T-helper 17 cell (primary cell): ENCODE measurements at places on chromosomes 13 and 19.

DNA sequence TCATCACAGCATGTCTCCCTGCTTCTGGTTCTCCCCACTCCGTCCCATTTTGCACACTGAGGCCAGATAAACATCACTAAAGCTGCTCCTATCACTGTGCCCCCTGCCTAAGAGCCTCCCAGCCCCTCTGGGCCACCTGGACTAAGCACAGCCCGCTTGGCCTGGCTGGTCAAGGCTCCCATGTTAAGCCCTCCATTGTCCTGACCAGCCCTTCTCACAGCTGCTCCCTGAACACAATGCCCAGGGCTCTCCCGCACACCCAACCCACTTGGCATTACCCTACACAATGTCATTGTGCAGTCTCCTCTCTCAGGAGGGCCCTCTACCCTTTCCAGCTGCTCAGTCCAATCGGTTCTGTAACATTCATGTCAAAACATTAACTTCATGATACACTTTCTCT, 133.4 kb downstream of the NUFIP1 start:
- DNase-seq = no peak

DNA sequence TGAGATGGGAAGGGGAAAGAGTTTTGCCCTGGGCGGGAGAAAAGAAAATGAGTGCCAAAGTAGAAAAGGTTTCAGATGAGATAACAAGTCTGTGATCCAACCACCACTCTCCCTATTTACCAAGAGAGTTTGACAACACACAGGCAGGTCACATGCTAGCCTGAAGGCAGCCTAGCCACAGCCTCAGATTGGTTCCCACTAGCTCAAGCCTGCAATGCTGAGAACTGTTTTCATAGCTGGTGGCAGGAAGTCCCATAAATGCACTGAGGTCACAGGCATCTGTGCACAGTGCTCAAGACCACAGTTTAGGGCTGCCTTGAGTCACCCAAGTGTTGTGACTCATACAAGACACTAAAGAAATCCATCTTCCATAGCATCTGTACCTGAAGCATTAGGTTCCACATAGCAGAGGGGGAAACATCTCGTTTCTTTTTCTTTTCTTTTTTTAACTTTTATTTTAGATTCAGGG, 18.5 kb upstream of the POP4 start:
- DNase-seq = no peak

DNA sequence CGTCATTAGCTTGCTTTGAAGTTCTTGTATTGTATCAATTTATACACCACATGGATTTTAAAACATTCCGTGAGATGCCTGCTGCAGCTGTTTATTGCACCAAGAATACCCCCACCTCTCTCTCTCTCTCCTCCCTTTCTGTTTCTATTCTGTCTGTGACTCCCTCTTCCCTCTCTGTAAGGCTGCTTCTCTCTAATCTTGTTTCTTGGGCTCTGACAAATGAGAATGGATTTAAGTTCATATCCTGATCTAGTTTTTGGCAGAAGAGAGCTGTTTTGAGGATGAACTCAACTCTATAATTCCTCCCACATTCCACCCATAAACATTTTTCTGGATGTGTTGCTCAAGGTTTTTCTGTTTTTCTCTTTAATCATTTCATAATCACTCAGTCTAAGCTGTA, 144.3 kb upstream of the FRY start:
- no peak for DNase-seq

DNA sequence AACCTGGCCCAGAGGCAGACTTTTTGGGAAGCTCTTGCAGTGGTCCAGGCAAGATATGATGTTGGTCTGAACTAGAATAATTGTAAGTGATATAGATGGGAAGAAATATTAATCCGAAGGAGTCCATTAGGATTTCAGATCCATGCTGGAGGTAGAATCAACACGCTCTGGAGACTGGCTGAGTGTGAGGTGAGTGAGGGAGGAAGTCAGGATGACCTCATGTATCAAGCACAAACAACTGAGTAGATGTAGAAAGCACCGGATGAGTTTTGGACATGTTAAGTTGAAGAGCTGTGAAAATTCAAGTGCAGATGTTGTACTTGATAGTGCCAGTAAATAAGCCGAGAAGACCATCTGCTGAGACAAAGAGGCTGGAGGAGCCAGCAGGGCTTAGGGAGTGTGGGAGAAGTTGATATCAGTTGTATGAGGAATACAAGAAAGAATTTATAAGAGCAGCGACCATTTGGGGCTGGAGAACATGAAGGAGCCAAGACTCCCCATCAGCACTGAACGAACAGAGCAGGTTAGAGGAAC, 5.3 kb upstream of the CNMD start:
- DNase-seq = no peak

- no peak for DNase-seq
Observed at GRCh38 chr13:73018336-73018735, 40.5 kb upstream of the KLF5 start.

DNA sequence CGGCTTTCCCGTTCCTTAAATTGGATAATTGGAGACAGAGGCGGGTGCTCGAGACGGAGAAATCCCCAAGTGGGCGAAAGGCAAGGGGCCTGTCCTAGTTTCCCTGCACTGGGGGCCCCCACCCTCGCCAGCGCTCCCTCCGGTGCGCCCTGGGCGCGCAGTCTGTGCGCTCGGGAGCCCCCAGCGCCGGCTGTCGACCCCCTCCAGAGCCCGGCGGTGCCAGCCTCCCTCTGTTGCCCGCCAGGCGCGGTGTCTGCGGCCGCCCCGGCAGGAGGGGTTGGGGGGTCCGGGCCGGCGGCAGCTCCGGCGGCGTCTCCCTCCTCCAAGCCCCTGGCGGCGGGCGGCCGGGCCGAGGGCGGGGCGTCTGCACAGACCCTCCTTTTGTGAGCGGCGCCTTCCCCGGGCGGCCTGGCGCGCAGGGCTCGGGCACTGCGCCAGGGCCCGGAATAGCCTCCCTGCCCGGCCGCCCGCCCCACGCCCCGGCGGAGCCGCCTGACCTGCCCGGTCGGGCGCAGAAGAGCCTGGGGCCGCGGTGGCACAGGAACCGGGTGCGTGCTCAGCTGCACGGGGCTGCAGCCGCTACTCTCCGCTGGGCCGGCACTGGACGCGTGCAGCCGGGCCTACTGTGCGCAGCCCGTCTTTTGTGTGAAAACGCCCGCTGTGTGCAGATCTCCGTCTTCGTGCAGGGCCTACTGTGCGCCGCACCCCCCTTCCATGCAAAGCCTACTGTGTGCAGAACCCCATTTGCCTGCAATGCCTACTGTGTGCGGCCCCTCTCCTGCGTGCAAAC, 13.2 kb downstream of the GADD45B start:
- DNase-seq = no peak

DNA sequence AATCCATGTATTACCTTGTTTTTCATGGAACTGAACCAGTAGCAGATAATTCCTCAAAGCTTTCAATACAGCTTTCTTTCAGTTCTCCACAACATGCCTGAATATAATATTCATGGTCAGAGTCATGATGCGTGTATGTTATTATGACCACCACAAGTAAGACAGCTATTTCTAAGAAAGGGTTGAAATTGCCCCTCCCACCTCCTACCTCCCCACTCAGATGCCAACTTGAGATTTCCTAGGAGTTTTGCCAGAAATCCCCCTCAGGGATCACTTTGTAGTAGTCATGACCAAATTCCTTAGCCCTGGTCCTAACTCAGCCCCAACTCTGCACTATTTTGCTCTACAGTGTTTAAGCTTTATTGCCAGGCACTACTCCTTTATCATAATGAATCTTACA, 69.9 kb upstream of the RAP2A start:
- no peak for DNase-seq

GRCh38 chr13:68597641-68598040, 1367.5 kb upstream of the PCDH9 start:
- DNase-seq = no peak

DNA sequence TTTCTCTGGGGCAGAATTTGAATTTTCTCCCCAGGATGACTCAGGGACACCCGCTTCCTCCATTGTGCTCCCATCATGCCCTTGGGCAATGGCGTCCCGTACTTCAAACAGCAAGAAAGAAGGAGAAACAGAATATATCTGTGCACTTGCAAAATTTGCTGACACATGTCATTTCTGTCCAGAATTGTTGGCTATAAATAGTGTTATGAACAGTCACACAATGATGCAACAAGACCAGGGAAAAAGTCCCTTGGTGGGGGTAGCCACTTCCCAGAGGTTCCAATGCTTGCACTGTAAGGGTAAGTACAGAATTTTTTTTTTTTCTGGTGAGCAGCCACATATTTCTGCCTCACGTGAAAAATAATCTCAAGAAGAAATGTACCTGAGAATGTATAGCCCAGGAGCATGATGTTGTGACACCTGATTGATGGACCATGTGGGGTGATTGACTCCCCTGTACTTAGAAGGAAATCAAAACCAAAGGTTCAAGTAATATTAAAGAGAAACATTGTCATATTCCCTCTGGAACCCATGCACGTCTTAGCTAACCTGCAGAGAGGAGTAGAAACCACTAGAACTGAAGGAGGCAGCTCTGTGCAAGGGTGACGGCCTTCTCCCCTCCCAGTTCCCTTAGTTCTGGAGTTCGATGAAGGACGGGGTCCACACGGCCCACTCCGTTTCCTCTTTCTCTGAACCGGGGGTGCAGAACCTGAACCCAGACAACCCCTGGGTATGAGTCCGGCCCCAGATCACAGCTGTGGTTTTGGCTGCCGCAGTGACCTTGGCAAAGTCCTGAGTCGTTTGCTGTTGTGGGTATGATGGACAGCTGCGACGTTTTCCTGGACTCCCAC, 9.3 kb upstream of the LAIR1 start:
- DNase-seq = no peak

DNA sequence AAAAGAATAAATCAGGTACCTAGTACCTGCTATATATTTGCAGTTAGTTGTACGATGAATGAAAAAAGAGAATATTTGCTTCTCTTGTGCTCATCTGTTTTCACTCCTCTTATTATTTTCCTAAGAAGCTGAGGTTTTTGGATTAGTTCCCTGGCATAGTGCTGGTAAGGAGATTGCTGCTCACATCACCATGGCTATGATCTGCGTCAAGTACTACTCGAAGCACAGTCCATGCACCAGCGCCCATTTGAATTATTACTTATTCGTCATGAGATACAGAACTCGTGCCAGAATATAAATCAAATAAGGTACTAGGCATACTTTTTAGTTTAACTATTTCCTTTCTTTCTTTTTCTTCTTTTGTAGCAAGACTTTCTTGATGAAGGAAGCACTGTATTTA, 7.1 kb downstream of the SERTM1 start:
- no peak for DNase-seq

- DNase-seq = no peak
Observed at GRCh38 chr13:27481766-27482165, 31.4 kb upstream of the MTIF3 start.

DNA sequence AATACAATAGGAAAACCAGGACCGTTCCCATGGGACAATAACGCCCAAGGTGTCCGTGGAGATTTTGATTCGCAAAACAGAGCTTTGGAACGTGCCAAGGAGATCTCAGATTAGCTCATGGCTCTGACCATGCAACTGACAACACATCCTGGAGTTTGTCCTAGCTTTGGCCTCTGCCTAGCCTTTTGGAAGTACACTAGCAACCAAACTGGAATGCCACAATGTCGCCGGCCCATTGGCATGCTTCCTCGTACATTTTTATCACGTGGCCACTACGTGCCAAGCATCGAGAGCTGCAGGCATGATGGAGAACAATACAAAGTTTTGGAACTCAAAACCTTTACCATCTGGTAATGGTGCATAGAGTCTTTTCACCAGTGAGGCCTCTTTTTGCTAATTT, 256.5 kb downstream of the DCLK1 start:
- no peak for DNase-seq

GRCh38 chr19:35433448-35433847, 14.6 kb upstream of the FFAR2 start:
- DNase-seq = no peak

- no peak for DNase-seq
Observed at GRCh38 chr13:75554464-75554863, 4.9 kb downstream of the UCHL3 start.

- no peak for DNase-seq
Observed at GRCh38 chr19:16795731-16796130, 33.5 kb upstream of the SIN3B start.

GRCh38 chr13:95480791-95481780, 71.4 kb upstream of the CLDN10 start:
- DNase-seq = no peak

DNA sequence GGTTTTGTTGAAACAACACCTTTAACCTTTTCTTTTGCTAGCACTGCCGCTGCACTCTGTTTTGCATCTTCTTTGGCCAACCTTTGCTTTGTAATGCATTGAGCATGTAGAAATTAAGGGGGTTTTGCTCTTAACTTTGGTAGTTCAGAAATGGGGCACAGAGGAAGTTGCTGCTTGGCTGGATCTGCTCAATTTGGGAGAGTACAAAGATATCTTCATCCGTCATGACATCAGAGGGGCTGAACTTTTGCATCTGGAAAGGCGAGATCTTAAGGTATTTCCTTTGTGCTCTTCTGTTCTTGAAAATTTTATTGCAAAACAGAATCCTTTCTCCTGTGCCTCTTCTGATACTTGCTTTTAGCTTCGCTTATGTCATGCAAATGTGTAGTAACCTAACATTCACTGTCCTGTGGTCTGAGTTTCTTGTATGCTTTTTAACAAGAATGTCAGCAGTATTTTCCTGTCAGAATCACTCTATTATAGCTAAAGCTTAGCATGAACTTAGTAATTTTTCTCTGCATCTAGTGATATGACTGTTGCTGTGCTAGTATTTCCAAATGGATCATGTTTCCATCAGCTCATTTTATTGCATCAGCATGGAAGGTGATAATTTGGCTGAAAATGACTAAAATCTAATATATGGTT, 50.7 kb upstream of the AKAP11 start:
- DNase-seq = no peak

- no peak for DNase-seq
Observed at GRCh38 chr19:57623091-57623490, 9.0 kb downstream of the ZNF134 start.

- DNase-seq = no peak
Observed at GRCh38 chr13:110347535-110348308, 40.6 kb downstream of the COL4A2 start.

DNA sequence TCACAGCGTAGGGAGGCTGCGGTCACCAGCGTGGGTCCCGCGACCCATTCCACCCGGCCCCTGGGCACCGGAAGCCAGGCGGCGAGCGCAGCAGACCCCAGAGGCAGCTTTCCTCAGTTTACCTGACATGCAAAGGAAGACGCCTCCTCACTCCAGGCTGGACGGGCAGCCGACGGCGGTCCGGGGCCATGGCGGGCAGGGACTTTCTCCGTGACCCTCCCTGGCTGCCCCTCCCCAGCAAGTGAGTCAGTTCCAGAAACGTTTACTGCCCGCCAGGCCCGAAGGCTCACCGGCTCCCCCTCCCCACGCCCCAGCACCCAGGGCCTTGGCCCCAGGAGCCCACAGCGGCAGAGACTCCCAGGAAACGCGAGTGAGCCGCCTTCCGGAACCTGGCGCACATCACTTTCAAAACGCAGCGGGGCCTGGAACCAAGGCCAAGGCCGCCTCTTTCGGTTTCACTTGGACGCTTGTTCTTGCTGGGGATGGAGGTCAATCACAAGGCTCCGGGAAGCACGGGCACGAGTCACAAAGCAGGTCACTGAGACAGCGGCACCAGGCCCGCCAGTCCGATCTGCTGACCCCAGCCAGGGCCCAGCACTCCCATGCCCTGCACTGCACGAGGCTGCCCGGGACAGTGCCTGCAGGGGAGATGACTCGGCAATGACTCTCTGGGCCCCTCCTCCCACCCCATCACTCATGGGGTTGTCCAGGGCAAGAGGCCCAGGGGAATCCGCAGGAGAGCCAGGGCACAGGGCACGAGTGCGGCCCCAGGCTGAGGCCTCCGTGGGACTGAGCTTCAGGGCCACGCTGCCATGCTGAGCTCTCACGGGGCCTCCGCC, 5.3 kb downstream of the SBNO2 start:
- no peak for DNase-seq
